ENCODE measurements at places on chromosomes 12 and 14. TPM values are rescaled to one million over a fixed set of nuclear protein-coding genes. Genes with fewer than 3 reads are reported as not detected.

FOXG1 gene
- total RNA-seq, result not detected

- DNase-seq, result no peak
These were observed 181.7 kb downstream of the ADAMTS20 start for GRCh38 chr12:43370263-43370662.

C14orf93 gene
- total RNA-seq, result 6.6 TPM

AQP2 gene
- not detected for total RNA-seq

DNA sequence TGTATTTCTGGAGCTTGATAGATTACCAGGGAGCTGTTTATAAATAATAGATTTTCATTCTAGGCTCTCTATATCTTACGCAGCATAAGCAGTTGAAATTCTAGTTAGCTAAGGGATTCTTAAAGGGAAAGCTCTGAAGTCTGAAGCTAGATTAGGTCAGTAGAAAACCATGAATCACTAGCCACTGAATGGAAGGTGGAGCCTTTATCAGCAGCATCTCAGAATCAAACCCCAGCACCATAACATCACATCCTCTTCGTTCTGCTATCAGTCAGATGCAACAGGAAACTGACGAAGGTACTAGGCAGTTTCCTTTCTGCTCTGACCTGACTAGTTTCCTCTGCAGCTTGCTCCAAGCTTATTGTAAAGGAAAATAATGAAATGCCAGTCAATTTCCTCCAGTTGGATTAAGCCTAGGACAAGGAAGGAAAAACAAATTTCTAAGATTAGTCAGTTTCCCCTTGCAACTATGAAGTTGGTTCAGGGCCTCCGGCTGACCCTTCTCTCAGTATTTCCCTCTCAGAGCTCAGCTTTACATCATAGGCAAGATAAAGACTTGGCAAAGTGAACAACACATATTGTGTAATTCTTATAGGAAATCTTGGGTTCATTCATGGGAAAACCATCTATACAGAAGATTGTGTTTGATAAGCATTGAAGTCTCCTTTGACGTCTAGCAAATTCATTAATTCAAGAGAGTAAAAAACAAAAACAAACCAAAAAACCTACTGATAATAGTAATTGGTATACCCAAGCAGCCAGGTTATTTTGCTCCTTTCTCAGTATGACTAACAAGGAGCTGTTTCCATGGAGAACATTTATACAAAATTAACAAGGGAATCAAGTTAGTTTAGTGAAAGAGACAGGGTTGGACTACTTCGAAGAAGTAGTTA is 43.4 kb upstream of the CFAP54 start:
- DNase-seq, result peak; percentile 100

DNA sequence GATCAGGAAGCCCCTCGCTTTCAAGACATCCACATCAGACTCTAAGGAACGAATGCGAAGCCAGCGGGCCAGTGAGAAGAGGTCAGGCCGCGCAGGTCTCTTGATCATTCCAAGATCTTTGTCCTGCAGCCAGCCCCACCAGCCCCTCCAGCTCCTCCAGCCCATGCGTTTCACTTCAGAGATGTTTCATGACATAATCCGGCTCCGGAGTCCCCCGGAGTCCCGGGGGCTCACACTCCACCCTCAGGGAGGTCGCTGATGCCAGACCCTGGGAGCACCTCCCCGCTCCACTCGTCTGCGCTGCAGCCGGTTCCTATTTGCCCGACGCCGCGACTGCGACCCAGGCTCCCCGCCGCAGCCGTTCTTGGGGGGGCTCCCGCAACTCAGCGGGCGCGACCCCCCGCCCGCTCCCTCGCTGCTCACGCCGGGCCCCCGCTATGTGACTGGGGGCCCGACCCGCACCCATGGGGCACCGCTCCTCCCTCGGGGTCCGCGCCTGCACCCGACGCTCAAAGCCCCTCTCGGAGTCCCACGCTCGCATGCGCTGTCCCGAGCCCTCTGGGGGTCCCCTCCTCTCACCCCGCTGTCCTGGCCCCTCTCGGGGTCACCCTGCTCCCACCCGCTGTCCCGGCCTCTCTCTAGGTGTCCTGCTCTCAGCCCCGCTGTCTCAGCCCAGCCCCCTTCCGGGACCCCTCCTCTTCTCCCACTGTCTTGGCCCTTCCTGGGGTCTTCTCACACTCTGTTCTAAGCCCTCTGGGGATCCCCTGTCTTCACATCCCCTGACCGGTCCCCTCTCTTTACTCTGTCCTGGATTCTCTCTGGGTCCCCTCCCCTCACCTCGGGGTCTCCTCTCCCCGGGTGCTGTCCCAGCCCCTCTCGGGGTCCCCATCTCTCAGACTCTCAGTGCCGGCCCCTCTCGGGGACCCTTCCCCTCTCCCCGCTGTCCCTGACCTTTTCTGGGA is 1.1 kb downstream of the TAOK3 start:
- no peak for DNase-seq

- DNase-seq, result no peak
These were observed 160.1 kb downstream of the FOXN3 start for GRCh38 chr14:89256951-89257350.

DNA sequence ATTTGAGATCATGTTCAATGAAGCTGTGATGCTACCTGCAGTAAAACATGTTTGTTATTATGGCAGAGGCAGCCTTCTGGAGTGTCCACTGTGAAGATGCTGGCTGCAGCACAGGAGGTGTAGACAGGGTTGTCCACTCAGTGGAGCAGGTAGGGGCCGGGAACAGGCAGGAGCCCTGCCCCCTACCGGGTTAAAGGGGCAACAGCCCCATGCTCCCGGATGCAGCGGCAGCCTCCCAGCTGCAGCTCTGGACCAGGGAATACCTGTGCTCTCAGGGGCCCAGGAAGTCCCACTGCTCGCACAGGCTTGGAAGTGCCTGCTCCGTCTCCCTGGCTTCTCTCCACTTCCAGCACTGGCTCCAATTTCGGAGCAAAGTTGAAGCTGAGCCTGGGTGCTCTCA is 401.6 kb downstream of the FOXG1 start:
- DNase-seq, result no peak

DNA sequence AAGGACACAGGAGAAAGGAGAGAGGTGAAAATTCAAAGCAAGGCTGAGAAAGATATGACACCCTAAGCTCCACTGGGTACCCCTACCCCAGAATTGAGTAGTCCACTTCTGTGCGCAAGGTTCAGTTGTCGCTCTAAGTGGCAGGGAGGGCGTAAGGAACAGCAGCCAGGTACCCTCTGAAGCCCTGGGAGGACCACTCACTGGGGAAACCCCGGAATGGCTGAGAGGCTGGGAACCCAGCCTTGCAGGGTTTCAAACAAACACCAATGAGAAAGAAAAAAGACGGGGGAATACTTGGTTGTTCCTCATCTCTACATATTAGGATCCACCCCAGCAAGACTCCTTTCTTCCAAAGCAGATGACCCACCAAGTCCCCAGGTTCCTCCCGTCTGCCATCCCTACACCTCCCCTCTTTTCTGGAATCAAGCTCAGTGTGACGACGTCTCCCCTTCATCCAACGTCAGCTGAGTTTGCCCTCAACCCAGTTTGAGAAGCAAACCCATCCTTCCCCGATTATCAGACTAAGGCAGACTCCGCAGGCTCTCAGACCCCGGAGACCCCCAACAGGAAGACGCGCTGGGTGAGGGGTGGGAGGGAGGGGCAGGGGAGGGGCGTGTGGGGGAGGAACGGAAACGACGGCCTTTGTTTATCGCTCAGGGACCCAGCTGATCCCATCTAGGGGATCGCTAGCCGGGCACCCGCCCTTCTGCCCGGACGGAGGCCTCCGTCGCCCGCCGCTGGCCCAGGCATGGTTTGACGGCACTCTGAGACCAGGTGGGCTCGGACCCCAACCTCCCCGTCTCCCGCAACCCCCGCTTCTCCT is 795 bp downstream of the LMBR1L start:
- DNase-seq, result no peak

- no peak for DNase-seq
These were observed 70.7 kb downstream of the PPHLN1 start for GRCh38 chr12:42396473-42397259.

DNA sequence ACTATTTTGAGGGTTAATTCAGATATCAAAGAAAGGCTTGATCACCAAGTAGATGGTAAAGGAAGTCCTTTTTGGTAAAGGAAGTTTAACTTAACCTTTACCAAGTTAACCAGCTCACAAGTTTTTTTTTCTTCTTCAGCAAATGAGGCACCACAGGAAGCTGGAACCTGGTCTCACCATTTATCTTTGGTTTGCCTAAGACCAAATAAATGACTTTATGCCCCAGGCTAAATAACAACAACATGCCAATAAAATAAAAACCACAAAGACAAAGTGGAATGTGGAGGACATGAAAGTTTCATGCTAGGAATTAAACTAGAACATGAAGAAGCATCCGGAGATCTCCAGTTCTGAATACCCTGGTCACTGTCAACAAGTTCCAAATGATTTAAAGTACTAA is 116.8 kb upstream of the PRICKLE1 start:
- no peak for DNase-seq

- no peak for DNase-seq
These were observed 223.0 kb downstream of the BTG1 start for GRCh38 chr12:91922674-91923073.

CACNA2D4 gene
- not detected for total RNA-seq

SERPINA1 gene
- total RNA-seq, result 0.87 TPM

DNA sequence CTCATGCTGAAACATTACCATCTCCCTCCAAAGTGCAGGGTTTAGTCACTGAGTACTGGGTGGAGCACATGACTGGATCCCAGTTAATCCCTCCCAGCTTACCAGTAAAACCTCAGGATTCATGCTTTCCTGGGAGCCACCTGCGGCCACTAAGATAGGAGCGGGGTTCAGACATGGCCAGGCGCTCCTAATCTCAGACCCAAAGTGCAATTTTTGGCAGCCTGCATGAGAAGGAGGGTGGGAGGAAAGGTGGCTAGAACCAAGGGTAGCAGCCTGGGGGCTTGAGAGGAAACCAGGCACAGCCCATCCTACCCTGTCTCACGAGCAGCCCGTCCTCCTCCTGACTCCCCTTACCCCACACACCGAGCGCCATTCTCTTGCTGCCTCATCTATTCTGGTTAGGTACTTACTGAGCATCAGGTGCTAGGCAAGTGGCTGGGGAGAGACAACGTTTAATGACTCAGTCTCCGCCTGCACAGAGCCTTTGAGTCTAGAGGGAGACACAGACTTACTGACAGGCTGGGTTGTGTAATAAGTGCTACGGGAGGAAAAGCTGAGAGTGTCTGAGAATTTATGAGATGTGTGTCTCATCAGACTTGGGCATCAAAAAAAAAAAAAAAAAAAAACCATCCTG is 9.9 kb downstream of the GPRC5A start:
- DNase-seq, result no peak

GRCh38 chr14:90842726-90843125 is 26.5 kb upstream of the TTC7B start:
- DNase-seq, result no peak

- no peak for DNase-seq
These were observed 107.3 kb downstream of the CRADD start for GRCh38 chr12:93784339-93785086.

KRT85 gene
- total RNA-seq, result not detected

- DNase-seq, result no peak
These were observed 780 bp downstream of the SERPINA4 start for GRCh38 chr14:94562022-94562421.

GRCh38 chr14:106107703-106108102 is 581.3 kb downstream of the TMEM121 start:
- DNase-seq, result no peak

PPM1A gene
- total RNA-seq, result 22.8 TPM

- no peak for DNase-seq
These were observed 12.2 kb upstream of the ITPR2 start for GRCh38 chr12:26845057-26845666.

- no peak for DNase-seq
These were observed 66.7 kb upstream of the EIF5 start for GRCh38 chr14:103267226-103267910.

DNA sequence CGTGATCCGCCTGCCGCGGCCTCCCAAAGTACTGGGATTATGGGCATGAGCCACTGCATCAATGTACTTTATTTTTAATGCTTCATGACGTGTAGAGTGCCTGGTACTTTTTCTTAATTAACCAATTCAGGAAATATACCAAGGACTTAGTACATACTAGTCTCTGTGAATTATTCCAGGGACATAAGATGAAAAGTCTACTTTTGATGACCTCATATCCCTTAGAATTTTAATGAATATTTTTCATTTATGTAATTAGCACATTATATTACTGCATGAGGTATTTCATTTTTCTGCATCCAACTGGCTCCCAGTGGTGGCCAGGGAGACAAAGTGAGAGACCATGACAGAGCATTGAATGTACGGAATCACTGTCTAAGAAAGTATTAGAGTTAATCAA is 577.7 kb upstream of the NOVA1 start:
- DNase-seq, result no peak

DNA sequence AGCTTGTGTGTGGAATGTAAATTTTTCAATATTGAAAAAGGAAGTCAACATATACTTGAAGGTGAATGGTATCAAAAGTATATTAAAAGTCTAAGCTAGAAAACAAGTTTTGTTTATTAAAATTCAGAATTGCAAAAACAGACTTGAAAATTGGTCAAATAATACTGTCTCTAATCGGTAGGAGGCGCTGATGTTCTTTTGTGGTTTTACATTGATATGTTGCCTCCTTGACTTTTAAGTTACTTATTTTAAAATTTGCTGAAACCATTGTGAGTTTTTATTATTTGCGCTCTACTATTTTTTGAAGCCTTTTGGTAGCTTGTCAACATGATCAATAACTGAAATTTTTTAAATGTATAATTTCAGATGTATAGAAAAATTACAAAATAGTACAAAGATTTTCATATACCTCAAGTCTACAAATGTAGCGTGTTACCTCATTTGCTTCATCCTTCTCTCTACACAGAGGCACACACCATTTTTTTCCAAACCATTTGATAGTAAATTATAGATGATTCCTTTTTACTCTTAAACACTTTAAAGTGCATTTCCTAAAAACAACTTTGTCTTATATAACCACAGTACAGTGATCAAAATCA is 6.9 kb downstream of the RTRAF start:
- peak; percentile 37 for DNase-seq

DNA sequence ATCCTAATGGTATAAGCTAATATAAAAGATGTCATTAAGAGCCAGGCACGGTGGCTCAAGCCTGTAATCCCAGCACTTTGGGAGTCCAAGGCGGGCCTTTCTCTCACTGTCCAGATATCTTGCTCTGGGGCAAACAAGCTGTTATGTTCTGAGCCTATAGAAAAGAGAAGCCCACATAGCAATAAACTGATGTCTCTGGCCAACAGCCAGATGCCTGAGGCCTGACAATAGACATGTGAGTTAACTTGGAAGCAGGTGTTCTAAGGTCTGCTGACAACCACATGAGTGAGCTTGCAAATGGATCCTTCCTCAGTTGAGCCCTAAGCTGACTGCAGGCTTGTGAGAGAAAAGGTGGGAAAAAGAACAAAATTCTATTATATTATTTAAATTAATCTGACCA is 25.0 kb downstream of the YAF2 start:
- DNase-seq, result no peak

ARG2 gene
- 17.0 TPM for total RNA-seq

DNA sequence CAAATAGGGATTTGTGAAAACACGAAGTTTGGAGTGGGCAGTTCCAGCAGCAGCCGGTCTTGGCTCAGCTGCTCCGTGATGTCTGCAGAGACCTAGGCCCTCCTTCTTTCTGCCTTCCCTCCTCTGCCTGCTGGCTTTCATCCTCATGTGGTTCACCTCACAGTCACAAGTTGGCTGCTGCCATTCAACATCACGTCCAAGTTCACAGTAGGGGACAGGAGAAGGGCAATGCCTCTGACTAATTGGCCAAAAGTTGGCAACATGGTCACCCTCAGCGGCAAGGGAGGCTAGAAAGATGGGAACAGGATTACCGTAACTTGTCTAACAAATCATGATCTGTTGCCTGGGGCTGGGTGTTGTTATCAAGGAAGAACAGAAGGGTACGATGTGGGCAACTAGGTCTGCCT is 7.8 kb upstream of the CACNA2D4 start:
- no peak for DNase-seq
